ENCODE measurements at places on chromosomes 1 and 21.

- no peak for DNase-seq
Observed at GRCh38 chr1:212482637-212483441, 50.1 kb downstream of the NENF start.

GRCh38 chr21:42107881-42108553, 36.9 kb downstream of the UMODL1 start:
- peak; percentile 55 for DNase-seq

GRCh38 chr1:35856964-35857363, 26.0 kb upstream of the AGO1 start:
- no peak for DNase-seq

DNA sequence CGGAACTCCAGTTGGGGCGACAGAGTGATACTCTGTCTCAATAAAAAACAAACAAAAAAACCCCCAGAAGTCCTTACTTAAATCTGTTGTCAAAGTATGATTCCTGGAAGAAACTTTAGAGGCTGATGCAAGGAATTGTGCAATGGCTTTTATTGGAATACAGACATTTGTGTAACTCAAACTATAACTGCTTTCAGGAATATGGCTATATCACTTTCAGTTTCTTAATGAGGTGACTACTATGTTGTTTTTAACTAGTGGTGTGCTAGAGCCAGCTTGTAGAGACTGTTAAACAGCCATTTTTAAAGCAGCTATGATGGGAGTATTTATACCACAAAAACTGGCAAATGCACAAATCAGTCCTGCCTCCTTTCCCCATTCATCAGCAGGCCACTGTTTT, 22.7 kb upstream of the DNAJC28 start:
- DNase-seq = no peak

- no peak for DNase-seq
Observed at GRCh38 chr1:207565546-207566468, 69.8 kb downstream of the CR1 start.

DNA sequence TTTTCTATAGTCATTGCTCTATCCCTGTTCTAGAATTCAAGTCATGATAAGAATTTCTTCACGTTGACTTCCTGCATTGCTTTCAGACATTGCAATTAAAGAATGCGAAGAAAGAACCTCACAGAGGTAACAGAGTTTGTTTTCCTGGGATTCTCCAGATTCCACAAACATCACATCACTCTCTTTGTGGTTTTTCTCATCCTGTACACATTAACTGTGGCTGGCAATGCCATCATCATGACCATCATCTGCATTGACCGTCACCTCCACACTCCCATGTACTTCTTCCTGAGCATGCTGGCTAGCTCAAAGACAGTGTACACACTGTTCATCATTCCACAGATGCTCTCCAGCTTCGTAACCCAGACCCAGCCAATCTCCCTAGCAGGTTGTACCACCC, 10.6 kb downstream of the APCS start:
- DNase-seq = no peak

DNA sequence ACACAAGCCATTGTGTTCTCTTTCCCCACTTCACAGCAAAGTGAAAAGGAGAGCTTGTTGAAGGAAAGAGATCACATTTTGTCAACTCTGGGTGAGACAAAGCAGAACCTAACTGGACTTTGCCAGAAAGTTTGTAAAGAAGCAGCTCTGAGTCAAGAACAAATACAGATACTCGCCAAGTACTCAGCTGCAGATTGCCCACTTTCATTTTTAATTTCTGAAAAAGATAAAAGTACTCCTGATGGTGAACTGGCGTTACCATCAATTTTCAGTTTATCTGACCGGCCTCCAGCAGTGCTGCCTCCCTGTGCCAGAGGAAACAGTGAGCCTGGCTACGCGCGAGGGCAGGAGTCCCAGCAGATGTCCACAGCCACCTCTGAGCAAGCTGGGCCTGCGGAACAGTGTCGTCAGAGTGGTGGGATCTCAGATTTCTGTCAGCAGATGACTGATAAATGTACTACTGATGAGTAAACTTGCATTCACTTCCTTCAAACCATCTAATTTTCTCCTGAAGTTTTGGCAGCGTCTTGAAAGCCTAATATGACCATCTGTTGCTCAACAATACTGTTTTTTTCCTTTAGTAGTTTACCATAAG, 43.7 kb downstream of the BACH1 start:
- peak; percentile 33 for DNase-seq

DNA sequence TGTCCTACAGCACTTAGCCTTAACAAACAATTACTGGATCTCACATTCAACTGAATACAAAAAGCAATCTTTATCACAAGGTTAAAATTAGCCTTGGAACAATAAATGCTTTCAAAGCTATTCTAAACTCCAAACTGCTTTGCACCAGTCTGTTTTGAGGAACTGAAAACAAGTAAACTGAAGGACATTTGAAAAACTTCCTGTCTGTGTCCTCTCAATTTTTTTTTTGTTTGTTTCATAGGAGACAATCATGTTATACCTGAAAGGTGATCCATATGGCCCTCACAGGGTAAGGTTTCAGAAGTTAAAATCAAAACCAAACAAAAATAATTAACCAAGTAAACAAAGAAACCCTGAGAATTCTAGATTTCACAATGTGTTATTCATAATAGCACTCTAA, 459.1 kb downstream of the DPYD start:
- no peak for DNase-seq

DNA sequence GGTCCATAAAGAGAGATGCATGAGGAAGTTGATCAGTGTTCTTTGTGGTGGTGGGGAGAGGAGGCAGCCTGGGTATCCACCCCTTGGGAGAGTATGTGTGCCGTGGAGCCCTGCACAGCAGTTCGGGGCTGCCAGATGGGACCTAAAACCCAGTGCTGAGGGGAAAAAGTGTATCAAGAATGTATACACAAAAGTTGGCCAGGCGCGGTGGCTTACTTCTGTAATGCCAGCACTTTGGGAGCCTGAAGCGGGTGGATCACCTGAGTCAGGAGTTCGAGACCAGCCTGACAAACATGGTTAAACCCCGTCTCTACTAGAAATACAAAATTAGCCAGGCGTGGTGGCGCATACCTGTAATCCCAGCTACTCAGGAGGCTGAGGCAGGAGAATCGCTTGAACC, 4.1 kb upstream of the TTC4 start:
- no peak for DNase-seq

GRCh38 chr1:223229756-223230155, 86.7 kb upstream of the TLR5 start:
- no peak for DNase-seq

DNA sequence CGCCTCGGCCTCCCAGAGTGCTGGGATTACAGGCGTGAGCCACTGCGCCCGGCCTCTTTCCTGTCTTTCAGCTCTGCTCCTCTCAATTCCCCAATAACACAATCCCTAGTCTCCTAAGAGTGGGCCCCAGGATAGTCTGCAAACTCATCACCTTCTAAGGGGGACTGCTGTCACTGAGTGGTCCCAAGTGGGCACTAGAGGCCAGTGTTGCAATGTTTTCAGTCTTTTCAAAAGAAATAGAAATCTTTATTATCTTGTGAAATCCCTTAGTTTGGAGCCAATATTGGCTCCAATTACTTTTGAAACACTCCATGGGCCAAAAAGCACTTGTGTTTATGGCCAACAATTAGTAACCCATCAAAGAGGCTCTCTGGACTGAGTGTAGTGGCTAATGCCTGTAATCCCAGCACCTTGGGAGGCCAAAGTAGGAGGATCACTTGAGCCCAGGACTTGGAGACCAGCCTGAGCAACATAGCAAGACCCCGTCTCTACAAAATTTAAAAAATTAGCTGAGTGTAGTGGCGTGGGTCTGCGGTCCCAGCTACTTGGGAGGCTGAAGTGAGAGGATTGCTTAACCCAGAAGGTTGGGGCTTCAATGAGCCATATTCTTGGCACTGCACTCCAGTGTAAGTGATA, 28.6 kb upstream of the ZNF697 start:
- no peak for DNase-seq

- DNase-seq = no peak
Observed at GRCh38 chr1:224767031-224767430, 150.9 kb downstream of the CNIH3 start.

GRCh38 chr1:204448344-204448964, 36.8 kb upstream of the PPP1R15B start:
- DNase-seq = no peak

DNA sequence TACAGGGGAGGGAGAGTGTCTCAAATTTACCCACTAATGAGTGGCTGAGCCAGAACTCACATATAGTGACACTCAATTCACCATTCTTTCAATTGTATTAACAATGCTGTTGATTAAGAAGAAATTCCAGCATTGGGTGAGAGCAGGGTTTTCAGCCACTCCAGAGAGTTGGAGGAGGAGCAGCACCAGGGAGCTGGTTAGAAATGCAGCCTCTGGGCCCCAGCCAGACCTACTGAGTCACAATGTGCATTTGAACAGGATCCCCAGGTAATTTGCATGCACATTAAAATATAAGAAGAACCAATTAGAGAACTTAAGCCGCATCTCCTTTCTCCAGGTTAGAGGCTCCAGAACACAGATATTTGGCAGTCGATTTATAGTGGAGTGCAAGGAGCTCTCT, 41.8 kb downstream of the TNR start:
- no peak for DNase-seq

- peak; percentile 71 for DNase-seq
Observed at GRCh38 chr1:234722904-234723720, 113.1 kb upstream of the IRF2BP2 start.

Measured in activated T-cell treated with anti-CD3 and anti-CD28 coated beads for 24 hours (primary cell).